ENCODE measurements at places on chromosomes 3 and 15.
A peak's percentile ranks its signal among the peaks of the same experiment; 100 is the strongest.

- no peak for DNase-seq
These were observed 181.3 kb upstream of the CTDSPL start for GRCh38 chr3:37680401-37680800.

DNA sequence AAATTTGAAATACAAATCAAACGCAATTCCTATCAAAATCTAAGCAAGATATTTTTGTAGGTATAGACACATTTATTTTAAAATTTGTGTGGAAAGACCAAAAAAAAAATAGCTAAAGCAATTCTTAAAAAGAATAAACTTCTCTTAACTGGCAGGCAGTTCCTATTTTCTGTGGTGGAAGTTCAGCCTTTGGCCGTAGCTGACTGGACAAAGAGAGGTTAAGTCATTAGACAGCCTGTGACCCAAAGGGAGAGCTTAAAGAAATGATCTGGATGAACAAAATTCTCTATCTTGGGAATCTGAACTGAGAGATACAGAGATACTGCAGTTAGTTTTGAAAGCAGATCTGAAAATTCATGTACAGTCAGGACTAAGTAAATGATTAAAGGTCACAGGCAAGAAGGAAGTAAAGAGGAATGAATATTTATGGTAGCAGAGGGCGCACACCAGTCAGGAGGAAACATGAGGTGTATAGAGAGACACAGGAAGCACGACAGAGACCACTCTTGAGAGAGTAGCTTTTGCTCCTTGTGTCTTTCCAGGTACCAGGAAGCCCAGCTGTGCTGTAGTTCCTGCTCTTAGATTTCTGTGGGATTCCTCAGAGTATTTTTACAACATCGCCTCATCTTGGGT is 57.5 kb downstream of the TPRG1 start:
- no peak for DNase-seq

- no peak for DNase-seq
These were observed 2.6 kb upstream of the CDV3 start for GRCh38 chr3:133570937-133571320.

DNA sequence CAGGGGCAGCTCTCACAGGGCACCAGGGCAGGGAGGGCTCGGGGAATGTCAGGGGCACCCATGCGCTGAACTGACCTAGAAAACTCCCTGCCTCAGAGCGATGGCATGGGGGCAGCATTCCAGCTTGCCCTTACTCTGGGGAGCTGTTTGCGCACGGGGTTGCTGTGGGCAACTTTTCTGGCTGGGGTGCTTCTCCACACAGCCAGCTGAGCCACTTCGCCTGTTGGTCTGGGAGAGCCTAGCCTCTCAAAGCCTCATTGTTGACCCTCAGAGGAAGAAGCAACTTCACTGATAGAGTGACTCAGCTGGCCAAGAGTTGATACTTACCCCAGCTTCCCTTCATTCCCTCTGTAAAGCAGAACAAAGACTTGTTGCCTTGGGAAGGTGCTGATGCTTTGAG is 42.6 kb upstream of the MRPS22 start:
- no peak for DNase-seq

- DNase-seq = no peak
These were observed 31.8 kb upstream of the RYR3 start for GRCh38 chr15:33278816-33279612.

- DNase-seq = peak; percentile 66
These were observed 14.5 kb downstream of the TAGLN3 start for GRCh38 chr3:112013058-112013783.

All from cerebellar nuclear complex (tissue), 1 donor.